ENCODE measurements at places on chromosomes 1 and 21. TPM values are rescaled to one million over a fixed set of nuclear protein-coding genes. Genes with fewer than 3 reads are reported as not detected.

- no peak for DNase-seq
These were observed 16.8 kb downstream of the CAMSAP2 start for GRCh38 chr1:200755456-200755855.

DNA sequence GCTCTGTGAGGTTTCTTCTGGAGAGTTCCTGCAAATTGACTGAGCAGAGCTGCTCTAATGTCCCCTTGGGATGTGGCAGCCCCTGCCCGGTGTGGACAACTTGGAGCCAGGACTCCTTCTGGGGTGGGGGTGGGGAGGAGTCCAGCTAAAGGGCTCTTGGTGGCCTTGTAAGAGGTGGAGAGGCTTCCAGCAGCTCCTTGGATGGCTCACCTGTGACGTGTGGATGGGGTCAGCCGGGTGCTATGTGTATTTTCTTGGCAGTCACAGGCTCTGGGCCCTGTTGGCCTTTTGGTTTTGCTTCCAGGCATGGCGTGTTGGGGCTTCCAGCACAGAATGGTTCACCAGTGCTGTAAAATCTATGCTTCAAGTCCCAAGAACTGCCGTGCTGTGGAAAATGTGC, 38.2 kb downstream of the TRAPPC10 start:
- no peak for DNase-seq

The STYXL2 gene
- 0.14 TPM for total RNA-seq

DNA sequence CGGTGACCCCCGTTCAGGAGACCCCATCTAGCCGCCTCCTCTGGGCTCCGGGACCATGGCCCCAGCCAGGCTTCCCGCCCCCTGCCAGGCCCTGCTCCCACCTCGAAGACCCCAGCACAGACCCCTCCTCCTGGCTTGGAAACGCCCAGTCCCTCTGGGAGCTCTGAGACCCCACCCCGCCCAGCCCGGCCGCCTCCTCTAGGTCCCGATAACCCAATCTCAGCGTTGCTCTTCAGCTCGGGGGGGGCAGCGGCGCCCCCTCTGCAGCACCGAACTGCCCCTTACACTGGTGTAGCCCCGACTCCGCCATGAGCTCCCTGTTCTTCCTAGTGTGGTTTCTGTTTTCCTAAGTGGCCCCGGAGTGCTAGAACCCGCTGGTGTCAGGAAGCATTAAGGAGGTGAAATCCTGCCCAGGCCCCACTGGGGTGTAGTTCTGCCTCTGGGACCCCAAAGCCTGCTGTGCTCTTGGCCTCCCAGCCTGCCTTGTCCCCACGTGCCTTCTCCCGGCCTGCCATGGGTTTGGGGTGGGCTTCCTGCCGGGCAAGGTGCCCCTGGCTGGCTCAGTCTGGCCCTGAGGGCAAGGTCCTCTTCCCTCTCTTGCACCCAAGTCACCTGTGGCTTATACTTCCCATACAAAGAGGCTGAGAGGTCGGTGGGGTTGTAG, 10.7 kb upstream of the MMEL1 start:
- DNase-seq = peak; percentile 55

- DNase-seq = no peak
These were observed 16.2 kb downstream of the SLC2A1 start for GRCh38 chr1:42942444-42942843.

GRCh38 chr1:10339815-10340214, 59.0 kb upstream of the PGD start:
- no peak for DNase-seq

The OR6K2 gene
- total RNA-seq = not detected

- peak; percentile 59 for DNase-seq
These were observed 17.9 kb upstream of the CSF1 start for GRCh38 chr1:109892561-109893368.

- no peak for DNase-seq
These were observed 1.1 kb upstream of the RHOC start for GRCh38 chr1:112708002-112708448.
